Heart right ventricle (tissue), 16 donors: ENCODE measurements at places on chromosomes 11 and 22. TPM values are rescaled to one million over a fixed set of nuclear protein-coding genes. Genes with fewer than 3 reads are reported as not detected.

DNA sequence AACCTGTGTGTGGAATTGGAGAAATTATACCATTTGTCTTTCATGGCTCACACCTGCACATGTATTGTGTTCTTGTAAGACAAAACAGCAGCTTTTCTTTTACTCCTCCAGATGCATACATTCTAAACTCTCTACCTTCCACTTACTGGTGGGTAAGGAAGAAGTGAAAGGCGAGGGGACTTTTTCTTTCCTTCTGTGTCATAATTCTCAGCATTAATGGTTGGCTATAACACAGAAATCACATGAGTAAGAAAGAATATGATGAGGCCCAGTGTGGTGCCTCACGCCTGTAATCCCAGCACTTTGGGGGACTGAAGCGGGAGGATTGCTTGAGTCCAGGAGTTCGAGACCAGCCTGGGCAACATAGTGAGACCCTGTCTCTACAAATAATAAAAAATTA is 57.8 kb upstream of the SHANK2 start:
- no peak overlapping the region for H3K4me3 ChIP-seq
- H3K4me1 ChIP-seq: no peaks in the 10 kb centered on the region
- no peak for DNase-seq
- peaks cover 18% of the 10 kb centered on the region for H3K27me3 ChIP-seq
- H3K27ac ChIP-seq: no peak overlapping the region

DNA sequence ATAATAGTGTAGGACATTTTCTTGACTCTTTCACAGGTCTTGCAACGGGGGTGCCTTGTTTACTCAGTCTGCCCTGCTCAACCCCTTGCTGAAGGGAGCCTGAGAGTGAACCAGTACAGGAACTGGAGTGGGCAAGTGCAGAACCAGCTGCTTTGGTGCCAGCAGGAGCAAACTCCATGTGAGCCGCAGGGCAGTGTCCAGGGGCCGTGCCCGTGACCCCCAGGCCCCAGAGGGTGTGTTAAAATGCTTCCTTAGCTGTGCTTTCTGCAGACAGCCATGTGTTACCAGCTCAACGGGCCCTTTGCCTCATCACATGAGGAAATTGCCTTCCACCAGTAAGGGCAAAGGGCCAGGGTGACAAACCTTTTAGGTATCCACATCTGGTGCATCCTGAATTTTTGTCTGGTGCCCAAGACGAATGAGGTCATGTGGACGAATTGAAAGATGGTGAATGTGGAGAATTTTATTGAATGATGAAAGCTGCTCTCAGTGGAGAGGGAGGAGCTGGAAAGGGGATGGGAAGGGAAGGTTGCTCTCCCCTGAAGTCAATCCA is 53.6 kb upstream of the OR5D13 start:
- no peaks in the 10 kb centered on the region for H3K36me3 ChIP-seq
- H3K4me1 ChIP-seq: no peaks in the 10 kb centered on the region
- H3K27me3 ChIP-seq: no peaks in the 10 kb centered on the region
- no peak overlapping the region for H3K4me3 ChIP-seq
- no peak for DNase-seq
- no peak overlapping the region for H3K27ac ChIP-seq

DNA sequence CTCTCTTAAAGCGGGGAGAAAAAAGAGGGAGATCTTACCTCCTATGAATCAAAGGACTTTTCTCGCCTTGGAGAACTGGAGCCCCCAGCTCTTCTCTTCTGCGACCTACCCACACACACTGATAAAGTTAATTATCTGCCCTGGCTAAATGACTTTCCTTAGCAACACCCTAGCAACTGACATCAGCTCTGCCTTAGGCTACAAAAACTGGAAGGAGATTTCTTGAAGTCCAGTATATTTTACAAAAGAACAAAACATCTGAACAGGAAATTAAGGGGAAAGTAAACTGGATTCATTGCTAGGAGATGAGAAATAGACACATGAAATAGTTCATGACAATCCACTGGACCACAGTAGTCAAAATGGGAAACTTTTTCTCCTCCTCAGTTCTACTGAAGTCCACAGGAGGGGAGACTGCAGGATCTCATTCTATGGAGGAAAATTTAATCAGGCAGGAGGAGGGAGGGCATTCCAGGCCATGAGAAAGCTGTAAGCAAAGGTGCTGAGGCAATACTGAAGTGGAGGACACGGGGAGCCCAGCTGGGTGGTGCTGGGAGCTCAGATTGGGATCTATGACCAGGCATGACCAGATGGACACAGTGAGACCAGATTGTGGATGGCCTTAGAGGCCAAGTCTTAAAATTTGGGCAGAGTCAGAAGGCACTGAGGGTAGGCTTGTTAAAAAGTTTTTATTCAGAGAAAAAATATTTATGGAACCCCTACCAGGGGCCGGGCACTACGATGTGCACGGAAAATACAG is 3.7 kb upstream of the SPON1 start:
- no peak overlapping the region for H3K27ac ChIP-seq
- peaks cover 8% of the 10 kb centered on the region for H3K4me1 ChIP-seq
- H3K27me3 ChIP-seq: peaks cover 45% of the 10 kb centered on the region

DNA sequence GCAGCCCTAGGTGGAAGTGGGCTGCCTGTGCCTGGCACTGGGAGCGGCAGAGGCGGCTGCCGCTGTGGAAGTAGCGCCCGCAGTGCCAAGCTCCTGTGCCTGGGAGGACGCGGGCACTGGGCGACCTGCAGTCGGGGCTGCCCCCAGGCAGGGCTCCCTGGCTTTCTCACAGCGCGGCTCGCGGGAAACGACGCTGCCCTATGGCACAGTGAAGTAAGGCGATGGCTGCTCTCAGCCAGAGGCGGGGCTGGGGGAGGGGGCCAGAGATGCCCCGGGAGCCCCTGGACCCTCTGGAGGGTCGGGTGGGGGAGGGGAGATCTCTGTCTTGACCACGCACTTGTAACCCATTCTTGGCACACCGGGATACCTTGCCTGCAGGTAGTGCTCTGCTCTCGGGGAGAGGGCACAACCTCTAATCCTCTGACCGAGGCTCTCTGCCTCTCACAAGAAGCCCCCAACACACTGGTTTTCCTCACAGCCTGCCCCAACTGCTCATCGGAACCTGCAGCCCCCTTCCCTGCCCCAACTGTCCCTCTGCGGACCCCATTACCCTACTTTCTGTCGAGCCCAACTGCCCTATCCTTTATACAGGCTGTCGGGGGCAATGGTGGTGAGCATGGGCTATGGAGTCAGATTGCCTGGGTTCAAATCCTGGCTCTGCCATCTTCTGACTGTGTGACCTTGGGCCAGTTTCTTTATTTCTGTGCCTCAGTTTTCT is 32.2 kb upstream of the TRIM29 start:
- no peaks in the 10 kb centered on the region for H3K36me3 ChIP-seq
- no peak overlapping the region for H3K4me3 ChIP-seq
- peaks cover 16% of the 10 kb centered on the region for H3K4me1 ChIP-seq
- H3K27ac ChIP-seq: no peak overlapping the region
- peaks cover 95% of the 10 kb centered on the region for H3K27me3 ChIP-seq

- no peak overlapping the region for H3K27ac ChIP-seq
- no peak overlapping the region for H3K4me3 ChIP-seq
- H3K27me3 ChIP-seq: no peaks in the 10 kb centered on the region
- no peak for DNase-seq
- no peaks in the 10 kb centered on the region for H3K36me3 ChIP-seq
Measured at GRCh38 chr11:2718817-2719438, 19.1 kb upstream of the KCNQ1OT1 start.

DNA sequence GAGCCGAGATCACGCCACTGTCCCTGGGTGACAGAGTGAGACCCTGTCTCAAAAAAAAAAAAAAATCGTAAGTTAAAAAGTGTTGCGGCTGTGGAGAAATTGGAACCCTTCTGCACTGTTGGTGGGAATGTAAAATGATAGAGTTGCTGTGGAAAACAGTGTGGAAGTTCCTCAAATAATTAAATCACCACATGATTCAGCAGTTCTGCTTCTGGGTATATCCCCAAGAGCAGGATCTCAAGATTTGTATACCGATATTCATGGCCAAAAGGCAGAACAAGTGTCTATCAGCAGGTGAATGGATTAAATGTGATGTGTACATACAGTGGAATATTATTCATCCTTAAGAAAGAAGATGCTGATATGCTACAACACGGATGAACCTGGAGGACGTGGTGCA is 3.8 kb downstream of the SELENOO start:
- no peaks in the 10 kb centered on the region for H3K27me3 ChIP-seq
- no peak for DNase-seq
- peaks cover 32% of the 10 kb centered on the region for H3K4me1 ChIP-seq
- peaks cover 46% of the 10 kb centered on the region for H3K36me3 ChIP-seq

DNA sequence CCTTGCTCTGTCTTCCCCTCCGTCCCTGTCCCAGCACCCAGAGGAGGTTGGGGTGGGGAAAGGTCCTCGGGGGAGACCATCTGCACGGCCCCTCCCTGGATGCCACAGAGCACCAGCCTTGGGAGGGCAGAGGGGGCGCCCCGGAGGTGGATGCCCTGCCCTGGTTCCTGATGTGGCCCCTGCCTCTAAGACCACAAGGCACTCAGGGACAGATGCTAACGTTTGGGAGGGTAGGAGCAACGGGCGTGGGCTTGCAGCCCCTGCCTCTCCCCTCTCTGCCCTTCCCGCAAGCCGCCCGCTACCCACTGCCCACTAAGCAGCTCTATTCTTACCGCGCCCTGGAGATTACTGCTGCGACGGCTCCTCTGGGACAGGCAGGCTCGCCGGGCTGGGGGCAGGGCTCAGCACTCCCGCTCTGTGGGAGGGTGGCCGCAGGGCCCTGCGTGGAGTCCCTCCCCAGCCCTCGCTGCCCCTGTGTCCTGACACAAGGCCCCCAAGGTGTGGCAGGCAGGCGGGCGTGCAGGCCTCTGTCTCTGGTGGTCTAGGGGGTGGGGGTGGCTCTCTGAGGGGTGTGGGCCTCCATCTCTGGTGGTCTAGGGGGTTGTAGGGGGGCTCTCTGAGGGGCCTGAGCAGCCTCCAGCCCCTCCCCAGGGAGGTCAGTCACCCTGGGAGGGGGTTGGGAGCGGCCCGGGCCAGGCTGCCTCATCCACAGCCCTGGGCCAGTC is 14.9 kb downstream of the BRSK2 start:
- H3K36me3 ChIP-seq: no peaks in the 10 kb centered on the region
- H3K4me1 ChIP-seq: no peaks in the 10 kb centered on the region
- no peak for DNase-seq
- H3K27ac ChIP-seq: no peak overlapping the region

GRCh38 chr11:117950301-117950700 is 21.1 kb upstream of the TMPRSS13 start:
- peaks cover 32% of the 10 kb centered on the region for H3K4me1 ChIP-seq
- H3K4me3 ChIP-seq: no peak overlapping the region
- no peaks in the 10 kb centered on the region for H3K36me3 ChIP-seq
- no peaks in the 10 kb centered on the region for H3K27me3 ChIP-seq
- no peak for DNase-seq

GRCh38 chr22:38266120-38266519 is 6.7 kb downstream of the TMEM184B start:
- no peak for DNase-seq
- peaks cover 16% of the 10 kb centered on the region for H3K36me3 ChIP-seq
- H3K27me3 ChIP-seq: no peaks in the 10 kb centered on the region
- peak overlapping the region; percentile 84 for H3K27ac ChIP-seq
- H3K4me1 ChIP-seq: peaks cover 92% of the 10 kb centered on the region

- no peak overlapping the region for H3K4me3 ChIP-seq
- H3K27ac ChIP-seq: no peak overlapping the region
- DNase-seq: no peak
- H3K27me3 ChIP-seq: no peaks in the 10 kb centered on the region
- no peaks in the 10 kb centered on the region for H3K4me1 ChIP-seq
Measured at GRCh38 chr22:25352294-25352680, 132.8 kb downstream of the CRYBB2 start.

- H3K4me3 ChIP-seq: no peak overlapping the region
- no peaks in the 10 kb centered on the region for H3K36me3 ChIP-seq
- H3K4me1 ChIP-seq: peaks cover 50% of the 10 kb centered on the region
- H3K27me3 ChIP-seq: no peaks in the 10 kb centered on the region
- no peak for DNase-seq
Measured at GRCh38 chr11:16935518-16936302, 78.5 kb downstream of the PLEKHA7 start.

DNA sequence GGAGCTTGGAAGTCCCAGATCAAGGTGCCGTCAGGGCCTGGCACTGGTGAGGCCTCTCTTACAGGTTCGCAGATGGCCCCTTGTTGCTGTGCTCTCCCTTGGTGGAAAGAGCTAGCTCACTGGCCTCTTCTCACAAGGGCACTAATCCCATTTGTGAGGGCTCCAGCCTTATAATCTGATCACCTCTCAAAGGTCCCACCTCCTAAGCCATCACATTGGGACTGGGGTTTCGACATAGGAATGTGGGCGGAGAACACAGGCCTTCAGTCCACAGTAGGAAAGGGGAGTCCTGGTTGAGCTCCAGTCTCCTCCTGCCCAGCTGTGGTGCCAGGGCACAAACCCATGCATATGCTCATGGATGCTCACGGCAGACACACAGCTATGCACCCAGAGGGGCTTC is 14.0 kb upstream of the LRRC32 start:
- no peak overlapping the region for H3K27ac ChIP-seq
- no peak overlapping the region for H3K4me3 ChIP-seq
- H3K27me3 ChIP-seq: no peaks in the 10 kb centered on the region
- H3K4me1 ChIP-seq: peaks cover 7% of the 10 kb centered on the region

DNA sequence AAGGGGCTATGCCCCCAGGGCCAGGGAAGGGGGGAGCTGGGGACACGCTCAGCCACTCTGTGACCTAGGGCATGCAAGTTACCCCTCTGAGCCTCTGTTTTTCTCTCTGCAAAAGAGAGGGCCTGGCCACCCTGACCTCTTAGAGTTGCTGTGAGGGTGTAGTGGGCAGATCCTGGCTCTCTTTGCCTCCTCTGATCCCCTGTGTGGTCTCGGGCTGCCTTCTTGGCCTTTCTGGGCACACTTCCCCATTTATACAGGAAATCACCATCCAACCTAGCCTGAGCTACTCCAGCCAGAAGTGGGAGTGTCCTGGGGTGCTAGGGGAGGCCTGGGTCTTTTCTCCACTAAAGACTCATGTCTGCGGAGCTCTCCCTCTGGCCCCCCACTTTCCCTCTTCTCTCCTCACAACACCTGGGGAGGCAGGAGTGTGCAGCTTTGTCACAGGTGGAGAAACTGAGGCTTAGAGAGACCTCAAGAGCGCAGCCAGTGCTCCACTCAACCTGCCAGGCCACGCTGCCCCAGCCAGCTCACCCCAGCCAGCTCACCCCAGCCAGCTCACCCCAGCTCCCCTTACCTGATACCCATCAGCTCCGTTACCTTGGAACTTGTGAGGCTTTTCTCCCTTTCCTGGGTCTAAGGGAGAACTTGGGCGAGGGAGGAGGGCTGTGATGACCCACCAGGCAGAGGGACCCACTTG is 1.4 kb downstream of the AIFM3 start:
- H3K27me3 ChIP-seq: peaks cover 26% of the 10 kb centered on the region
- peaks cover 10% of the 10 kb centered on the region for H3K4me1 ChIP-seq
- no peak for DNase-seq

GRCh38 chr22:45190202-45190872 is 26.6 kb downstream of the NUP50 start:
- no peaks in the 10 kb centered on the region for H3K27me3 ChIP-seq
- H3K36me3 ChIP-seq: peaks cover 11% of the 10 kb centered on the region
- no peak for DNase-seq
- no peak overlapping the region for H3K27ac ChIP-seq
- no peak overlapping the region for H3K4me3 ChIP-seq

- no peaks in the 10 kb centered on the region for H3K4me1 ChIP-seq
- no peak overlapping the region for H3K27ac ChIP-seq
- no peaks in the 10 kb centered on the region for H3K27me3 ChIP-seq
- H3K4me3 ChIP-seq: no peak overlapping the region
- no peak for DNase-seq
Measured at GRCh38 chr11:92136797-92137196, 87.8 kb upstream of the FAT3 start.

The SLC25A1 gene
- 15.5 TPM for total RNA-seq

The PACSIN3 gene
- total RNA-seq: 274 TPM

The GAL gene
- total RNA-seq: not detected

The RHOD gene
- total RNA-seq: 28.3 TPM

The OR10A2 gene
- total RNA-seq: not detected

The CST6 gene
- 0.35 TPM for total RNA-seq

The CLCF1 gene
- total RNA-seq: 0.83 TPM

The ARHGAP42 gene
- total RNA-seq: 8.7 TPM
